Dermis lymphatic vessel endothelial cell (primary cell): ENCODE measurements at places on chromosomes 2 and 18. TPM values are rescaled to one million over a fixed set of nuclear protein-coding genes. Genes with fewer than 3 reads are reported as not detected.

The SCYGR2 gene
- not detected in 2 replicates for total RNA-seq

The CABLES1 gene
- 42.6 and 52.2 TPM in 2 replicates for total RNA-seq

The SMARCAL1 gene
- 8.8 and 10.0 TPM in 2 replicates for total RNA-seq

The HDAC4 gene
- 14.6 and 18.5 TPM in 2 replicates for total RNA-seq

The NCKAP1 gene
- total RNA-seq, result 167 and 181 TPM in 2 replicates

The TGFA gene
- total RNA-seq, result 7.1 and 12.2 TPM in 2 replicates

The CD8B2 gene
- not detected in 2 replicates for total RNA-seq

The GAD1 gene
- 0.52 and 0.76 TPM in 2 replicates for total RNA-seq

The IL1RL1 gene
- under 0.01 and 0.09 TPM in 2 replicates for total RNA-seq

The ZNF892 gene
- 3.6 and 7.4 TPM in 2 replicates for total RNA-seq

The ALPG gene
- not detected in 2 replicates for total RNA-seq

The GBX2 gene
- 0.52 and 0.87 TPM in 2 replicates for total RNA-seq

The SPRED2 gene
- 1.8 and 2.0 TPM in 2 replicates for total RNA-seq

The MYO3B gene
- total RNA-seq, result under 0.01 TPM in 2 replicates

The RGPD4 gene
- total RNA-seq, result not detected in 2 replicates

The FOXI3 gene
- not detected in 2 replicates for total RNA-seq

The CABYR gene
- 0.22 and 1.0 TPM in 2 replicates for total RNA-seq

The ANXA4 gene
- total RNA-seq, result 30.3 and 31.0 TPM in 2 replicates

The GMCL1 gene
- total RNA-seq, result 7.6 and 8.0 TPM in 2 replicates

The PFN4 gene
- 0.17 and 0.76 TPM in 2 replicates for total RNA-seq

The GKN2 gene
- under 0.01 TPM in 1 of 2 replicates, not detected in the other for total RNA-seq

The LYPD1 gene
- 0.22 TPM in 1 of 2 replicates, not detected in the other for total RNA-seq

The NTSR2 gene
- total RNA-seq, result not detected in 2 replicates

The TBR1 gene
- under 0.01 and 0.09 TPM in 2 replicates for total RNA-seq
